Thoracic aorta (tissue), 2 donors: ENCODE measurements at places on chromosomes 2 and 18. TPM values are rescaled to one million over a fixed set of nuclear protein-coding genes. Genes with fewer than 3 reads are reported as not detected.

DNA sequence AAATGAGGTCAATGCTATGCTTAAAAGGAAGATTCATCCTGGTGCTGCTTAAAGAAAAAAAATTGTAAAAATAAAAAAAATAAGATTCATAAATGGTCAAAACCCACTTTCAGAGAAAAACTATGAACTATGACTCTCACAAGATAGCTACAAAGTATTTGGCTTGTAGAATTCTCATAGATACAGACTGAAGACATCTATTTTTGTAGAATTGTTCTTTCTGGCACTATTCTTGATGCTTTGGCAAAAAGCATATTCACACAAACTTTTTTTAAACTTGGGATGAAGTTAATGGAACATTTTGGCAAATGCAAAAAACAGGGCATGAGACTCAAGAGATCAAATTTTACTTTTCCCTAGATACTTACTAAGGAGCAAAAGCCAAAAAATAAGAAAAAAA lies 12.5 kb upstream of the ANKRD29 start:
- DNase-seq, result no peak

DNA sequence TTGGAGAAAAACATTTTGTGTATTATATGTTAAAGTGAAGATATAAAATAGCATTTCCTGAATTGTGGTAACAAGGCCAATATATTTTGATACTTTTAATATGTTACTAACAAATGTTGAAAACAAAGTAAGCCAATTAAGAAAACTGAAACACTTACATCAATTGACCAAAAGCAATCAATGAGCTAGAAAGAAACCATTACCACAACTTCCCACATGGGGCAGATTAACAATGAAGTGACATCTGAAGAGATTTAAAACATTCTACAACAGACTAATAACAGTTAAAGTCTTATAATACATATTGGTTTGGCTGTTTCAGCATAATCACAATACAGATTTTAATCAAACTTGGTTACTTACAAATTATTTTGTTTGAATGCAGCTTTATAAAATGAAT lies 282.4 kb upstream of the NETO1 start:
- DNase-seq, result no peak

- DNase-seq, result no peak
Measured at GRCh38 chr18:60047556-60047955, 147.8 kb downstream of the PMAIP1 start.

DNA sequence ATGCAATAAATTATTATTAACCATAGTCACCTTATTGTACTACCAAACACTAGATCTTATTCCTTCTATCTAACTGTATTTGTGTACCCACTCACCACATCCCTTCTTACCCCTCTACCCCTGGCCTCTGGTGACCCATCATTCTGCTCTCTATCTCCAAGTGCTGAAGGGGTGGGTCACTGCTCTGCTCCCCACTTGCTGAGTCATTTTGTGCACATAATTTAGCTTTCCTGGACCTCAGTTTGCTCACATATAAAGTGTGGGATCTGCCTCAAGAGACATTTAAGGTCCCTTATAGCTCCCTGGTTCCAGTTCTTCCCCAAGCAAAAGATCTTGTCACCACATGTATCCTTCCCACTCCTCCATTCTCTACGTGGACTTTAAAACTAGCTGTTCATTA lies 169.4 kb downstream of the ZNF385B start:
- DNase-seq, result no peak

GRCh38 chr2:37928377-37928776 lies 3.3 kb downstream of the RMDN2 start:
- no peak for DNase-seq

GRCh38 chr2:29014811-29015421 lies 33.8 kb downstream of the TOGARAM2 start:
- DNase-seq, result no peak

DNA sequence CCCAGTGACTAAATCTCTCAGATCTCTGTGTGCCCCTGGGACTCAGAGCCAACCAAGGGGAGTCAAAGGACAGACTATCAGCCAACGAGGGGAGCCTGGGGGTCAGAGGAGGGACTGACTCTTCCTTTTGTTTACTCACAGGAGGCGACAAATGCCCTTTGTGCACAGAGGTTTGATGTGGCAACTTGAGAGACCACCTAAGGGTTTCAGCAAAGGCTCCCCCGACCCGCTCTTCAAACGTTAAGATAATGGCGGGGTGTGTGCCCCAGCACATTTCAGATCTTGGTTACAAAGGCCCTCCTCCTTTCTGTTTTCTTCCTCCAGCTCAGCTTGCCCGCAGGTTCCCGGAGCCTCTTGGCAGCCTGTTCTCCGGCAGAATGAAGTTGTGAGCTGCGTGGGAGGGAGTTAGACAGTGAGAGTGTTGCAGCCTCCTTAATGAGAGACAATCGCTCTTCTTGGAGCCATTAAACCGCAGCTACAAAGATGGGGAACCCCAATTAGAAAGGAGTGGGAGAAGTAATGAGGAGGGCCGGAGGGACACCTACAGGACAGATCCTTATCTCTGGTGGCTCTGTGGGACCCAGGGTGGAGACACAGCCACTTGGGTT lies 76.2 kb downstream of the KIAA2012 start:
- DNase-seq, result no peak

GRCh38 chr2:209905691-209906090 lies 96.7 kb upstream of the RPE start:
- DNase-seq, result no peak

MYCN gene
- total RNA-seq, result 0.81 TPM

DNA sequence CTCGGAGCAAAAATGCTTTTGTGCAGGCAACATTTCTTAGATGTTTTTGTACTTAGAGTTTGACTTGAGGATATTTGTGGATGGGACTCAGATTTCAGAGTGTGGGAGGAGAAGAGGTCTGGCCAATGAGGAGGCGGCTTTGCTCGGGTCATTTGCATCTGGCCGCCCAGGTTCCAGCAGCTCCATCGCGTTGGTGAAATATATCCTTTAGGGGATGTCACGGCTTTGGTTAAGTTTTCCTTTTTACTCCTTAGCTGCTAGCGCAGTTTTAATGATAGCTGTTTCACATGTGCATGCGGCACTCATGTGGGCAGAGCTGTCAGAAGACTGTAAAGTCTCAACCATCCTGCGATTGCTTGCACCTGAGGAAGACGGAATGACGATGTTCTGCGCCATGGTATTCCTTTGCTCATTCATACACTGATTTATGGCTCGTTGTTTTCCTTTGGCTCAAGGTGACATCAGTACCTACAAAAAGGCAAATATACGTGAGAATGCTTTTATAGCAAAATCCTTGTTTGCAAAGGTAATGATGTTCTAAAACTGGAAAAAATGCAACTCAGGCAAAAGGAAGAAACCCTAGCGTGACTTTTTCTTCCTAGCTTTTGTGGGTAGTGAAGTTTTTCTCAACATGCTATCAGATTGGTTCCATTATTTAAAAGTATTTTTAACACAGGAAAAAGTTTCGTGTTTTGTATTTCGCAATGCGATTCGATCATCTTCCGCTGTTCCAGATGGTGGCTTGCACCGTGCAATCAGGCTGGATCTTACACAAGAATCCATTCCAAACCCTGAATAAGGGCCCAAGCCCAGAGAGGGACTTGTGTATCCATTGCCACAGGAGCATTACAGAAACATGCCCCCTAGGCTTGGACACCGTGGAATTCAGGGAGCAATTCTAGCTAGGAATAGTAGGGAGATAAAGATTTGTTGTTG lies 70.5 kb upstream of the ZNF516 start:
- peak; percentile 34 for DNase-seq

GRCh38 chr2:100785626-100786296 lies 34.2 kb upstream of the NPAS2 start:
- DNase-seq, result no peak

GRCh38 chr2:134839649-134840048 lies 1.2 kb downstream of the ACMSD start:
- no peak for DNase-seq

UPP2 gene
- total RNA-seq, result not detected

KCNG2 gene
- total RNA-seq, result 1.5 TPM

GRCh38 chr2:206422493-206422892 lies 20.8 kb upstream of the ADAM23 start:
- DNase-seq, result no peak

DNA sequence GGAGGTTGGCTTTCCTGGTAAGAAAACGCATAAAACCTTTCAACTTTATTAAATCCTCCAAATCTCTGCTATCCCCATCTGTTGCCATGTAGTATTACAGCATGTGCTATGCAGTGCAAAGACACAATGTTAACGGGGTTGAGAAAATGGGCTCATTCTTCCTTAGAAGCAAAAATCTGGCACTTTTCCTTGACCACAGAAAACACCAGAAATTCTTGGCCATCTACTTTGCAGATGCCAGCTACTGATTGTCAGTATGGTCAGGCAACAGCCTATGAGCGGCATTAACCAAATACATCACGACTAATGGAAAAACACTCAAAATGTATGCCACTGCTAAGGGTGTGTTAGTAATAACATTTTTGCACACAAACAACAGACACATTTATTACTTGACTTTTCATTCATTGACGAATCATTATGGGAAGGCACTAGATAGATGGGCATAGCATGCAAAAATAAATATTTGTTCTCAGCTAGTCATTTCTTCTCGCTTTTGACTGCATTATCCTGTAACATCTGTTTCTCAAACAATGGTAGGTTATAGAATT lies 65.2 kb upstream of the CRIM1 start:
- no peak for DNase-seq

GRCh38 chr2:201807452-201807999 lies 1.2 kb downstream of the CDK15 start:
- peak; percentile 4 for DNase-seq
